Vagina (tissue), 2 donors: ENCODE measurements at places on chromosomes 6 and 20. TPM values are rescaled to one million over a fixed set of nuclear protein-coding genes. Genes with fewer than 3 reads are reported as not detected.

The PRKN gene
- total RNA-seq = 4.9 TPM

The OR2J2 gene
- not detected for total RNA-seq

The KIFC1 gene
- 27.5 TPM for total RNA-seq

The DSTN gene
- total RNA-seq = 326 TPM

The PRDM13 gene
- not detected for total RNA-seq

The ALDH8A1 gene
- total RNA-seq = not detected

The TPMT gene
- total RNA-seq = 11.0 TPM

The TIAM2 gene
- total RNA-seq = 11.5 TPM

The ADGRG6 gene
- total RNA-seq = 22.6 TPM

The TNNC2 gene
- not detected for total RNA-seq

The ECT2L gene
- not detected for total RNA-seq

The MAN1A1 gene
- 71.2 TPM for total RNA-seq

The OR2H1 gene
- not detected for total RNA-seq

The NPBWR2 gene
- not detected for total RNA-seq

The MYT1 gene
- total RNA-seq = not detected

The MAP3K4 gene
- total RNA-seq = 56.7 TPM

The PET117 gene
- total RNA-seq = 6.1 TPM

The PRSS35 gene
- total RNA-seq = not detected

The CHRNA4 gene
- 0.25 TPM for total RNA-seq

The FRK gene
- 3.9 TPM for total RNA-seq

The DDX27 gene
- 23.3 TPM for total RNA-seq

The ANGPT4 gene
- 0.98 TPM for total RNA-seq

The NRN1 gene
- total RNA-seq = 9.8 TPM

The BMP6 gene
- total RNA-seq = 3.2 TPM

The DLL1 gene
- 43.5 TPM for total RNA-seq

The MCM8 gene
- 2.5 TPM for total RNA-seq

The SCUBE3 gene
- 0.49 TPM for total RNA-seq
